ENCODE measurements at places on chromosomes 2 and 18.
A peak's percentile ranks its signal among the peaks of the same experiment; 100 is the strongest.

DNA sequence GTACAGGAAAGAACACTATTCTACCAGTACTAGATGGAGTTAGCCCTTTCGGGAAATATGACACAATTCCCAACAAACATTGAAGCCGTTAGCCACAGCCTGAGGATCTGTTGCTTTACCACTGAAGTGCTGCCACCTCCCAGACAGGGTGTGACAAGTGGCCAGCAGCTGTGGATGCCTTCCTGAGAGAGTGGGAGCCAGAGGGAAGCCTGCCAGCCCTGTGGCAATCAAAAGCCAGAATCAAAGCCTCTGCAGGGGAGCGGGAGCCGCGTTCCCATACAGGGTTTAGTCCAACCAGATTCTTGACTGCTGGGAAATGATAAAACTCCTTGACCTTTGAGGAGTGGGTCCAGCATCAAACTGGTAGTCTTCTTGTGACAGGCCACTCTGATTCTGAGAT lies 38.0 kb downstream of the SLC4A1AP start:
- DNase-seq = no peak

GRCh38 chr2:2699121-2699505 lies 368.0 kb upstream of the MYT1L start:
- DNase-seq = no peak

DNA sequence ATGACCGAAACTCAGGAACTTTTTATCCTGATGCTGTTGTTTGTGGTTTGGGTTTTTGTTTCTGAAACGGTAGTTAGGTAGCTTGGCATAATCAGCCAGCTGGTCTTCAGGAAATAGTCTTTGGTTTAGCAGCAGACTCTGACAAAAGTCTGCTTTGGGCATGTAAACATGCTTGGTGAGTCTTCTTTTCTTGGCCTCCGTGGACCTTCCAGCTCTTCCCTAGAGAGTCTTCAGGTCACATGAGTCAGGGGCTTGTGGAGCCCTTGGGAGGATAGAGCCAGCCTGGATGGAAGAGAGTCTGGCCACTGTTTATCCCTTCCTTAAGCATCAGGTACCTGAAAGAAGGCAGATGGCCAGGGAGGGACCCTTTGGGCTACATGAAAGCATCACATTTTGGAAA lies 154.5 kb downstream of the MGAT5 start:
- DNase-seq = no peak

GRCh38 chr2:43402002-43402401 lies 175.6 kb upstream of the ZFP36L2 start:
- DNase-seq = no peak

- no peak for DNase-seq
Observed at GRCh38 chr18:23179416-23179815, 44.1 kb downstream of the CABLES1 start.

DNA sequence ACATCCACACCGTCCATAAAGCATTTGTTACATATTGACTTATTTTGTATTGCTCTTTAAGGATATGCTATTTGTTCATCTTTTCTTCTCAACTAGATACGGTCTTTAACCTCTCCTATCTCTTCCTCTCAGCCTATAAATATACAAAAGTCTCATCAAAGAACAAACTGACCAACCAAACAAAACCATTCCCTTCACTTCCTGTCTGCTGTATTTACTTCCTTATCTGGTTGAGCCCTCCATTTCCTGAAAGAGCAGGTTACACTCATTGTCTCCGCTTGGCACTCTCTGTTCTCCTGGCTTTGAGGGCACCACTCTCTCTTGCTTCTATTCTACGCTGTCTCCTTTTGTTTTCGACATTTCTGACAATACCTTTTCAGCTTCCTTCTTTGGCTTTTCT lies 431.9 kb upstream of the TCF4 start:
- DNase-seq = no peak

GRCh38 chr18:47587587-47587986 lies 336.1 kb upstream of the SKOR2 start:
- no peak for DNase-seq

- no peak for DNase-seq
Observed at GRCh38 chr2:121884511-121884921, 129.1 kb downstream of the TSN start.

DNA sequence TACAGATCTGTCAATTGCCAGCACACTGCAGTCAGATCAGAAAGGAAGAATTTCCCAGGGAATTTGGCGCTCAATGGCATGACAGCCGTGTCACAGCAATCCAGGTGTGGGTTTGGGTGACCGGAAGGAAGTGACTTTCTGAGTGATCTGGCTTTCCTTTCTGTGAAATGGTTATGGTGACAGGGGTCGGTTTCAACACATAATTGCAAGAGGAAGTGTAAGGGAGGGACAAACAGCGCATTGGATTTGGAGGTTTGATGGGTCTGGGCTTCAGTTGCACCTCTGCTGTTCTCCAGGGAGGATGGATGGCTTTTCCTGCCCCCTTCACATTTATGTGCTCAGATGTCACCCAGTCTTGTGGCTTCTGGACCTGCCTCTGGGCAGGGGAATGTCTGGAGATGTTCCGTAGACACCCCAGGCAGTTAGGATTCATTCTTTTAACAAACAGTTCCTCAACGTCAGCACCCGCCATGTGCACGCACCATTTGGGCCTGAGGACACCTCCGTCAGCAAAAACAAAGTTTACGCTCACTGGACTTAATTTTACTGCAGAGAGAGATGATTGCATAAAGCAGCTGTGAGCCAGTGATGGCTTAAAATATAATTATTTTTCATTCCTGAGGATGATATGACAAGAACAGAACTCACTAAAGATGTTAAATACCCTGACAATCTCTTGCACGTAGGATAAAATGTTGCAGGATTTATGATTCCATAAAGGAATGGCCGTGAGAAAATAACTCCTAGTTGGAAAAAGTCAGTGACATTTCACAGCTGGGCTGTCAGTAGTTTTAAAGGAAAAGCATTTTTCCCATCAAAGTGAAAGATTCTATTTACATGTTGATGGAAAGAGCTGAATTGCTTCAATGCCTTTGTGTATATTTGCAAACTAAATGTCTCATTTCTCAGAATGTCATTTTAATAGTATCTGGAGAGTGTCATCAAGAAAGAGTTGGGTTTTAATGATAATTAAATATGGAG lies 36.9 kb downstream of the MBP start:
- DNase-seq = peak; percentile 42

GRCh38 chr2:11017921-11018320 lies 106.2 kb downstream of the KCNF1 start:
- DNase-seq = no peak

DNA sequence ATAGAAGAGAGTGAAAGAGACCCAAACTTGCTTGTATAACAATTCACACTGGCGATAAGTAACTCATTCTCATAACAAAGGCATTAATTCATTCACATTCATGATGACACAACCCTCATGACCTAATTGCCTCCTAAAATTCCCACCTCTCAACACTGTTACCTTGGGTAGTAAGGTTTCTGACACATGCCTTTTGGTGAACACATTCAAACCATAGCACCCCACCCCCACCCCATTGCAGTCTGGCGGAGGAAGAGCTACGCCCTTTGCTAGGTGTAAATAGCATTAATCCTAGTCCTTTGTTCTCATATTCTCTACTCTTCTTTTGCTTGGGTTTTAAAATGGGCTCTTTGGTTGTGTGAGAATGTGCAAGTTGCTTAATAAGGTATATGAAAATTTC lies 361.5 kb downstream of the DSEL start:
- no peak for DNase-seq

DNA sequence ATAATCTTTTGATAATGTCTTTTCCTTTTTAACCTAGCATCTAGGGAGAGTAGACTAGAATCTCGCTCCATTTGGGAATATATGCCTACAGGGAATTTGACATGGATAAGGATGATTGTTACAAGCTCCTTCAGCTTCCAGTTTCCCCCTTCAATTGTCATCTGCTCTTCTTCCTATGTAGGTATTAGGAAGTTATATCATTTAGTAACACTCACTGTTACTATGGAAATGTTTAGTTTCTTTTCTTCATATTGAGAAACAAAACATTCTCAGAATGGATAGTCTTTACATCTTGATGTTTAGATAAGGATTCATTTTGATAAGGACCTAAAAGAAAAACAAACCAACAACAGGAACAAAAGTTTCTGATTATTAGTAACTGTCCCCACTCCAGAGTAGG lies 127.6 kb downstream of the PHLPP1 start:
- no peak for DNase-seq

DNA sequence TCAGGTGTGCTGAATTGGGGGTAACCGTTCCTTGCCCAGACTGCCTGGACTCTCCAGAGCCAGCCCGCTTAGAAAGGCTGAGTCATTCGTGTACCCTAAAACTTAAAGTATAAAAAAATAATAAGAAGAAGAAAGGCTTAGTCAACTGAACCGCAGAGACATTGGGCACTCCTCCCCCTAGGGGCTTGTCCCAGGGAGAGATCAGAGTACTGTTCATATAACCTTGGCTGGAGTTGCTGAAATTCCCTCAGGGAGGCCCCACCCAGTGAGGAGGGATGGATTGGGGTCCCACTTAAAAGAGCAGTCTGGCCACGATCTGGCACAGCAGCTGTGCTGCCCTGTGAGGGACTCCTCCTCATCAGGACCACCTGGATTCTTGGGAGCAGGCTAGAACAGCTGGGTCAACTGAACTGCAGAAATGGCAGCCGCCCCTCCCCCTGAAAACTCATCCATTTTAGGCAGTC lies 37.2 kb downstream of the ANKRD12 start:
- no peak for DNase-seq

GRCh38 chr2:146467425-146467824 lies 1377.4 kb upstream of the ACVR2A start:
- DNase-seq = no peak

- DNase-seq = no peak
Observed at GRCh38 chr2:145321344-145321743, 801.4 kb upstream of the ZEB2 start.

DNA sequence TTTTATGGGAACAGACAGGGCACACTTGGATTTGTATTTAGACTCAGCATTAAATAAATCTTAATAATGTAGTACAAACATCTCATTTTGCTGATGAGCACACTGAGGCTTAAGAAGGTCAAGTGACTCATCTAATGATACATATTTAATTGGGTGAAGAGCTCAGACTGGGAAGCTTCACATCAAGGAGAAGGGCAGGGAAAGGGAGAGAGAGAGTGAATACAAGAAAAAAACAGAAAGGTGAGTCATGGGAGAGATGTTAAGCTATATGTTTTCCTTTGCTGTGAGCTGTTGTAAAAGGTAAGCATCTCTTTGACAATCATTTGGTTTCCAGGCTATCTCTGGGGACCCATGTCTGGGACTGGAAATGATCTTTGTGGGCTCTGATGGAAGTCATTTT lies 277.8 kb downstream of the SETBP1 start:
- no peak for DNase-seq

DNA sequence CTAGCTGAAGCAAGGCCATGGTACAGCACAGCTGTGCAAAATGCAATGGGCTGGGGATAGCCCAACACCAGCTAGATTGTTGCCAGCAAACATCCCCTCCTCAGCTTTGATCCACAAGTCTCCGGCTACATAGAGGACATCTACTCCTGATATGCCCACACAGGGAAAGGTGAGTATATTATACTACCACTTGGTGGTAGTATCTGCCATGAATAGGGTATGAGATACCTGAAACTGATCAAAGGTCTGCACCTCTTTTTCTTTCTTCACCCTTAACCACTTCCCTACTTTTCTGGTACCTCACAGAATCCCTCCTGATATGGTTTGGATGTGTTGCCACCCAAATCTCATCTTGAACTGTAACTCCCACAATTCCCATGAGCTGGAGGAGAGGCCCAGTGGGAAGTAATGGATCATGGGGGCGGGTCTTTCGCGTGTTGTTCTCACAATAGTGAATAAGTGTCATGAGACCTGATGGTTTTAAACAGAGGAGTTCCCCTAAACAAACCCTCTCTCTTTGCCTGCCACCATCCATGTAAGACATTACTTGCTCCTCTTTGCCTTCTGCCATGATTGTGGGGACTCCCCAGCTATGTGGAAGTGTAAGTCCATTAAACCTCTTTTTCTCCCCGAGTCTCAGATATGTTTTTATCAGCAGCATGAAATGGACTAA lies 279.6 kb downstream of the TXNL1 start:
- no peak for DNase-seq

- DNase-seq = peak; percentile 29
Observed at GRCh38 chr2:233349005-233349998, 5.0 kb upstream of the DGKD start.

DNA sequence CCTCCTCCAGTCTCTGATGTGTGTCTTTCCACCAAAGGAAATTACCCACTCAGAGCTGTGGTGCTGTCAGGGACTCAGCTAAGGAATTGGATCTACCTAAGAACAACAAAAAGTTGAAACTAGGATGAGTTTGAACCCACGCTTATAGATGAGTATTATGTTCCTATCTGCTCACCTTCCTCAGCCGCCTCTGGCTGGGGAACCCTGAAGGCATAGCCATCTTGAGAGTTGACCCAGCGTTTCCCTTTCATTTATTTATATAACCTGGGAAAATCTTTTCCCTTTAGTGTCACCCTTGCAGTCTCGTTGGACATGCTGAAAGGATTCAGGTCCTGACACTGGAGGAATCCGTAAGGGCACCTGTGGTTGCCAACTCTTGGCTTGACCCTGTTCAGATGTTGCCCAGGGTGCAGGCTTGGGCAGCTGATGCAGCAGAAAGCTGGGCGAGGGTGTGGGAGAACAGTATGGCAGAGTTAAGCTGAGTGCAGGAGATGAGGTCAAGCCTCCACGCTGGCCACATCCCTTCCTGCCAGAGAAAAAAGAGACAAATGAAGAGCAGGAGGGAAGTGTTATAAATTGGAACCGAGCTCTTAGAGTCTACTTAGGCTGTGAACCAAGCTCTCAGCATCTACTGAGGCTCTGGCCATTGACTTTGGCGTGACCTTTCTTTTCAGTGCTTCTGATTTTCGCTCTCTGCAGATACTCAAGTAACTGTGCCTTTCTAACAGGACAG lies 1.9 kb downstream of the CDH20 start:
- DNase-seq = no peak

DNA sequence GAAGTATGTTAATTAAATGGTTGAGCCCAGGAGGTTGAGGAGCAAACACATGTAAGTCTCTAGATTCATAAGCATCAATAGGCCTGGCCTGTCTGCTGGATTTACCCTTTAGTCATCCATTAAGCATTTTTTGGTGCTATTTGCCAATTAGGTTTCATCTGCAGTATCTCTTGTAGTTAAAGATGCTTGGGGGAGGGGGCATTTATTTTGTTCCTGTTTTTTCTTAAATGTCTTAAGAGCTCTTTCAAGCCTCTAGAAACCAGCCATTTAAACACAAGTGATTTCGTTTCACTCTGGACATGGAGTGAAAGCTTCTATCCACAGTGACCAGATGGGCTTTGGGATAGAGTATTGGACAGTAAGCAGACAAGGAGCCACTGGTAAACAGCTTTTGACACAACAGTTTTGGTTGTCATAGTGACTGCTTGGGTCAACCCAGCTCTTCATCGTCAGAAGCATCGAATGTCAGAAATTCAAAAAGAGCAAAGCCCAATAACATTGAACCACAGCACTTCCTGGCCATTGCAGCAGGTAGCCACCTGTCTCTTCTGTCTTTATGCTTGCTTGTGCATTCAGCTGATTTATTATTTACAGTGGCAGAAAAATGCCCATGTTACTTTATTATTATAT lies 4.9 kb downstream of the QPCT start:
- no peak for DNase-seq

DNA sequence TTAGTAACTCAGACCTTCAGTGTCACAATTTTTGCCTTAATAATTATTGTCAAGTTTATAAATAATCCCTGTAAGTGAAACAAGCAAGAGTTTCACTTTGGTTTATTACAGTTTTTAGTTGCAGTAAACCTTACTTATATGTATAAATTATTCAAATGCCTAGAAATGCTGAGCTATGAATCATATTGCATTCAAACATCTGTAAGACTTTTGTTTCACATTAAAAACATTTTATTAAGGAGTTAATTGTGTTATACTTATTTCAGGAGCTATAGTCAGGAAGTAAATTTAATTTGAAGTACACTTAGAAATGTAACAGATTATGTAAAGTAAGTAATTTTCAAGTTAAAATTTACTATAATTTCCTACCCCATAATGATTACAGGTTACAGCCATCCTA lies 3.9 kb upstream of the ETAA1 start:
- no peak for DNase-seq
